ENCODE measurements at places on chromosomes 6 and 20.

DNA sequence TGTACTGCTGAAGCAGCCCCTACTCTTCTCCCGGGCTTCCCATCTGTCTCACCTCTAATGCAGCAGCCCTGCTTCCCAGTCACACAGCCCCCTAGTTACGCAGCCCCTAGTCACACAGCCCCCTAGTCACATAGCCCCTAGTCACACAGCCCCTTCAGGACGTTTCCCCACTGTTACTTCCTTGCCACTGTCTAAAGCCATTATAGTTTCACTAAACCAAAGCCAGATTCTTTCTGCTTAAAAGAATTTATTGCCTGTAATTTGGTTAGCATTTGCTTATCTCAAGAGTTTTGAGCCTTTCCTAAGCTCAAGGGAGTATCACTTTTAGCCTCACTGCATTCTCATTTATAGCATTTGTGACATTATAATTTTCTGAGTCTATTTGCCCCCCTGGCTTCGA is 127.9 kb downstream of the LMBRD1 start:
- no peak for DNase-seq

DNA sequence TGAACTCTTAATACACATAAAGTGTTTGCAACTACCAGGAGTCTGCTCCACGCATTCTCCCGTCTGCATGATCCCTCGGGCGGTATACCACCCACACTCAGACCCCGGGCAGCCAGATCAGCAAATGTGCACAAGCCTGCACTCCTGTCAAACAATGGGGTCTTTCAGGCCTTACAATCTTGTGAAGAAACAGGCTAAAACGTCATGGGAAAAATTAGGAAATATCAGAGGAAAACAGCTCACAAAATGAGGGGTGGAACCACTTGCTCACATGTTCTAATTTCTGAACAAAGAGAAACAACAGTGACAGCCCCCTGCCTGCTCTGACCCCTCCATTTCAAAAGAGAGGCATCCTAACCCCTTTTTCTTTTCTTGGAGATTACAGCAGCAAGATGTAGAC is 69.4 kb downstream of the BACH2 start:
- DNase-seq = no peak

DNA sequence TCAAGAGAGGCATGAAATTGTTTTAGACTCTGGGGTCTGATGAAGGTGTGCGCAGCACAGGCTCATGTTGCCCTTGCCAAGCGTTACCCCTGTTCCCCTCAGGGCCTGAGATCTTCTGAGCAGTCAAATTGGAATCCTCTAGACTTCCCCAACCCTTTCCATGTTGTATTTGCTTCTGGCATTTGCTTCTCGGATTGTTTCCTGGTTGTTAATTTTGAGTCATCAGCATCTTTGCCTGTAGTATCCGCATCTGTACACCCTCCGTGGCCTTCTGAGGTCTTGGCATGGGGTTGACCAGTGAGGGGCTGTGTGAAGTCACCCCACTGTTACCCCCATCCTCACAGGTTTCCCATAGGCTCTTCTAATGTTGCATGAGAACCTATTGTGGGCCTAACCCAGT is 40.9 kb downstream of the SLC24A3 start:
- no peak for DNase-seq

GRCh38 chr6:133891149-133891926 is 2.4 kb downstream of the TCF21 start:
- DNase-seq = peak; percentile 17

GRCh38 chr20:44646641-44647274 is 4.7 kb downstream of the ADA start:
- DNase-seq = no peak

GRCh38 chr20:9442858-9443257 is 71.5 kb upstream of the LAMP5 start:
- DNase-seq = no peak

DNA sequence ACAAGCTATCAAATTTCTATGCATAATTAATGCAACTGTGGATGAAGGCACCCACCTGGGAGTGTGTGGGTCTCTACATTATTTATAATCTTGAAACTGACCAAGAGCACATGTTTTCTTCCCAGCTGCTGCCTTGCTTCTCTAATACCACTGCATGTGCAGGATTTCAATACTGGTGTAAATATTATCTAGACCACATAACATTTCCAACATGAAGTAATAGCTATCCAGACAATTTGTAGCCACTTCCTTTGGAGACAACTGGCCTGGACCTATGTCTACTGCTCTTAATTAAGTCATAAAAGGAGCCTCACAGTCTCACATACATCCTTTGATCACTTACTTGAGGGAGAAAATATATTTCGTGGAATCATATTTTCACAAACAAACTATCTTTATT is 180.7 kb downstream of the HIVEP2 start:
- no peak for DNase-seq

DNA sequence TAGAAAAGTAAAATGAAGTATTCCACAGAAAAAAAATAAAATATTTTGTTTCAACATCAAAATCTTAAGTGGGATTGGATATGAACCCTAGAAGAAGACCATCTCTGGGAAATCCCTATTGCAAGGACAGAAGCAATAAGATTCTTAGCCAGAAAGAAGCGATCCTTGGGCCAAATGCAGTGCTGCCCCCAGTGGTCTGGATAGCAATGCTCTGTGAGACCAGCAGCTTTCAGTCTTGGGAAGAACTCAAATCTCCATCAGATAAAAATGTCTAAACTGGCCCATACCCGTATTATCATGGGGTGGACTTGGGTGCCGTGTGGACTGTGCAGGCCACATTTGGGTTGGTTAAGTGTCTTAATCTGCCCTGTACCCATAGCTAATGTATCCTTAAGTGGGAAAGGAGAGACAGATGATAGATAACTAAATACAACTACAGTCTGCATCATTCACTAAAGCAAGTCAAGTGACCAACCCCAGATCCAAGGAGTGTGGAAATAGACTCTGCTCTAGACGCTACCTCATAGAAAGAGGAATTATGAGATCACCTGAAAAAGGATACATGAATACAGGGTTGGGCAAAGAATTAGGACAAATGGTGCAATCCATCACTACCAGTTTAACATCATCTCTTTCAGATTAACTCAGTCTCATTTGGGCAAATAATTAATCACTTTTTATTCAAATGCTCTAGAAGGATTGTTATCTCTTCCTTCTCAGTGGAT is 38.9 kb upstream of the SNAP25 start:
- DNase-seq = no peak

Measured in stimulated activated CD4-positive, alpha-beta T cell treated with anti-CD3 and anti-CD28 coated beads, Interleukin-4, amount 100 ng/mL, for 48 hours (primary cell).